Activated T-helper 2 cell treated with anti-CD3 and anti-CD28 coated beads, Interferon-gamma antibody, Interleukin-2, Interleukin-4, amounts not matched to agents 10 μg/mL and 5 μg/mL and 100 μg/mL, durations not matched to agents 14 hours and 24 hours and 36 hours (primary cell): ENCODE measurements at places on chromosomes 3 and 15. TPM values are rescaled to one million over a fixed set of nuclear protein-coding genes. Genes with fewer than 3 reads are reported as not detected.

GRCh38 chr15:85168642-85169173 is 187.1 kb downstream of the PDE8A start:
- no peak for DNase-seq

GRCh38 chr3:195064300-195064931 is 206.5 kb downstream of the XXYLT1 start:
- no peak for DNase-seq

DNA sequence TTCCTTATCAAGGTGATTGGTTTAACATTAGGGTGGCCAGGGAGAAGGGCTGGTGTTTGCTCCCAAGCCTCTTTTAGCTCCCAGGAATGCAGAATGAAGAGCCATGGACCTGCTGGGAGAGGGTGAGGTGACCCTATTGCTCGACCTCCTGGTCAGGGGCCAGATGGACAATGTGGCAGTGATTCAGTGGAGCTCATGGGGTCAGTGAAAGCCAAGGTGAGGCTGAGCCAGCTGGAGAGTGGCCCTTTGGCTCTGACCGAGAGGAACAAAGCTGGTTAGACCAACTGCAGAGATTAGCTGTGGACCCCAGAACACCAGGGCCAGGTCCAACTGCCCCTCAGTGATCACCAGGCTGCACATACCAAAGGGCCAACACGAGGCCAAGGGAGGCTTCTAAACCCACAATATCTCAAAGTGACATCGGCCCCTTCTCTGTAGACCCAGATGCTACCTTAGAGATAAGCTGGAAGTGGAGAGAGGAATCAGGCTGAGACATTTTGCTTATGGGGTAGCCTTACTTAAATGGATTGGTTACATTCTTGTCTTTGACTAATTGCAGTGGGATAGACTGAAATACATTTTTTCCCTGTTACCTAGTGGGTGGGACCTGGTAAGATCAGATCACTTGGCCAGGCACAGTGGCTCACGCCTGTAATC is 15.8 kb upstream of the BTBD1 start:
- DNase-seq, result no peak

DNA sequence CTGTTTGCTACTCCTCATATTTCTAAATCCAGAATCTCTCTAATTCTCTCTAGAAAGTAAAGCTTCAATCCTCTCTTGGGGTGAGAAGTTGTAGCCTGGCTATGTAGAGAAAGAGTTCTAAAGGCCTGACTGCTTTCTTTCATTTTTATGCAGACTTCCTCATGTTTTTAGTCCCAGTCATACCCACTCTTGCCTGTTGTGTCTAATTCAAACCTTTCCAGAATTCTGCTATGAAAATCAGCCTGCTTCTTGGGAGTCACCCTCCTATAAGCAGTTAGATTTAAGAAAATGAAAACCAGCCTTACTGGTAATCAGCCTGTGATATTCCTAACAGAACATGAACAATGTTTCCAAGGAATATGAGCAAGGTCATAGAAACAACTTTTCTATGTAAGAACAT is 14.8 kb upstream of the ZNF639 start:
- no peak for DNase-seq

Gene DET1
- total RNA-seq, result 1.5 and 2.6 TPM in 2 replicates

GRCh38 chr15:63296195-63296594 is 18.8 kb downstream of the APH1B start:
- no peak for DNase-seq

DNA sequence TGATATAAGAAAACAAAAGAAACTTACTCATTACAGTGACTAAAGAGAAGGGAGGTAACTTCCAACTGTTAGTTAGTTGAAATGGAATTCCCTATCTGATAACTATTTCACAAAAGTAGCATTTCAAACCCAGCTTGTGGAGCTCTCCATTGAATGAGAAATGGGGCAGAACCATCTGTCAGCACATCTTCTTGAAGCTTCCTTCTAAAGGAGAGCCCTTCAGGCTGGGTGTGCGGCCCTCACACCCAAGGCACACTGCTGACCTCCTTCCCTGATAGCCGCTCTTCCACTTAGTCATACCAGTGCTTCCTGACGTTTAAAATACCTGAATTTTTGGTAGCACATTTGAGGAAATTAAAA is 28.1 kb upstream of the VEPH1 start:
- no peak for DNase-seq

Gene POLQ
- 23.8 and 24.0 TPM in 2 replicates for total RNA-seq
